ENCODE measurements at places on chromosomes 11 and 22.

DNA sequence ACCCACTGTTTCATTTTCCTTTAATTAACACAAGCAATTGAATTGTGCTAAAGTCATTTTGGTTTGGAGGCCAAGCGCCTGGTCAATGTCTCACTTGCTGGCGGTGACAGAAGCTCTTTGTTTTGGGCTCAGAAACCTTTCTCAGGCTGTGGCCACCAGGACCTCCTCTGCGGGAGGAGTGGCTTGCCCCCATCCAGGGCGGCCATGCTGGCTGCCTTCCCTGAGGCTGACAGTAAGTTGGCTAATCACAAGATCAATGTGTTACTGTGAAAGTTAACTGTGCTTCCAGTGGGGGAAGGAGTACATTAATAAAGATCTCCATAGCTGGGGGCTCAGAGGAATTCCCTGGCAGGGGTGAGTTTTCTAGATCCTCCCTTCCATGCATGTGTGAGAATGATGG, 1074.5 kb downstream of the NTM start:
- no peak for DNase-seq

DNA sequence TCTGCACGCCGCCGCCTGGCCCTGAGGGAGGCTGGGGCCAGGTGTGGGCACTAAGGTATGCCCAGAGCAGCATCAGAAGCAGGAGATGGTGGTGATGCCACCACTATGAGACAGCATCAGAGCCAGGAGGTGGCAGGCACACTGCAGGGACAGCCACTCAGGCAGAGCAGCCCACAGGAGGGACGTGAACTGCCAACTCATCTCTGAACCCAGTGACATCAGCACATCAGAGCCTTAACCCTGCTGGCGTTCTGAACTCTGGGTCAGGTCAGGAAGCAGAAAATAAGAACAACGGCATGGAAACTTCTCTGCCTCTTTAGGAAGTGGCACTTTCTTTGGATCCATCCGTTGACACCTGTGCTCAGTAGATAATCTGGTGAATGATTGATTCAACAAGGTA, 14.7 kb upstream of the IFT27 start:
- DNase-seq = no peak

GRCh38 chr11:59180168-59180776, 8.3 kb downstream of the DTX4 start:
- no peak for DNase-seq

DNA sequence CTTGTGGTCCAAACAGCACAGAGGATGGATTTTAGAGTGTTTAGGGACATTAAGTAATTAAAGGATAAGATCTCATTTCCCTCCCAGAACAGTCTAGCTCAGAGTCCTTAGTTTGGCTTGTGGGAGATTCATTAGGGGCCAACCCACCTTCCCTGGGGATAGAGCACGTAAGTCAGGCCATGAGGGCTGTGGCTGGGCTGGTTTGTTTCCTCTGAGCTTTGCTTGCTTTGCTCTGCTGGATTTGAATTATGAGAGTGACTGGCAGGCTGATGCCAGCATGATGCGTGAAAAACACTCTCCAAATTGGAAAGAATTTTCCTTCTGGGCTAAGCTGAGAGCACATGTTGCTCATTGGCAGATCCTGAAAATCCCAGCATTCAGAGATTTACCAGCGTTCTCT, 84.7 kb upstream of the HEPHL1 start:
- no peak for DNase-seq

DNA sequence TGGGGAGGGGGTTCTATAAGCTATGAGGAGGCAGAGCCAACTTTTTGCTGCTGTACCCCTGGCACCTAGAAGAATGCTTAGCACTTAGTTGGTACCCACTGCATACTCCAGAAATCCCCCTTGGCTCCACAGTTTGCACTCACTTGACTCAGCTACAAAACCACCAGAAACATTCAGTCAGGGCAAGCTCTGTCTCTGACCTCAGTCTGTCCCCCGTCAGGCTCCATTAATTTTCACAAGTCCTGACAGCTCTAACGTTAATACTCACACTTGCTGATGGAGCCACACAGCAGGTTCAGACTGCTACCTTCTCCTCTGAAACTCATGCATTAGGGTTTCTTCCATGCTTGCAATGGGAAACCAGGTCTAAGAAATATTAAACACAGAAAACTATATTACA, 81.7 kb downstream of the MPPED2 start:
- no peak for DNase-seq

- DNase-seq = no peak
These were observed 457.0 kb downstream of the NTM start for GRCh38 chr11:131827430-131827829.

GRCh38 chr11:43035086-43035485, 276.7 kb upstream of the API5 start:
- no peak for DNase-seq

DNA sequence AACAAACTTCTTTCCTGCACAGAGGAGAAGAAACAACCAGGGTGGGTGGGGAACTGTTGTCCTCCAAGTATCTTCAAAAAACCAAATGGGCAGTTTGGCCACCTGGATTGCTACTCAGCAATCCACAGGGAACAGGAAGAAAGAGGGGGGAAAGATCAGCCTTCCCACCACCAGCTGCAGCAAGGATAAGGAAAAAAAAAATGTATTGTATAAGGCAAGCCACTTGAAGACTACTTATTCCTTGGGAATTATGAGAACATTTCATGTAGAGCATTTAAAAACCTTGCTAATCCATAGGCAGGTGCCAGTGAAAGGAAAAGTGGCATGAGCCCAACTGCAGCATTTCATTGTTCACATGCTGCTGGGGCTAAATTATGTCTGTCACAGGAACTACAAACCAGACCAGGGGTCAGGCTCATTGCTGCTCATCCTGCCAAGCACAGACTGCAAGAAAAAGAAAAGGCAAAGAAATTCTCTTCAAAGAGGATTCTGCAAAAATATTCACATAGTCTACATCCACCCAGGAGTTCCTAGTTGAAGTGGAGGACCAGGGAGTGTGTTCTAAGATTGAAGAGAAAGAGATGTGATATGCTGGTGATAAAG, 2.2 kb downstream of the RAB30 start:
- DNase-seq = no peak

DNA sequence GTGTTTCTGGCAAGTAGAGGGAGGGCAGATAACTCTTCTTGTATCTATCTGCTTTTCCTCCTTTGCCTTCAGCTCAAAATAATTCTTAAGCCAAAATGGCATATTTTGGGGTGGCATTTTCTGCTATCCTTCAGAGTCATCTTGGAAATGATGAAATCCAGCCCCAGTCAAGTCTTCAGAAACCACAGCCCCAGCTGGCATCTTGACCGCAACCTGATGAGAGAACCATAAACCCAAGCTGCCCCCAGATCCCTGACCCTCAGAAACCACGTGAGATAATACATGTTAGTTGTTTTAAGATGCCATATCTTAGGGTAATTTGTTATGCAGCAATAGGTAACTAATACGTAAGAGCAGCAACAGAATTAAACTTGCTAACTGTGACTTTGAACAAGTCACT, 15.1 kb upstream of the PAMR1 start:
- DNase-seq = no peak

DNA sequence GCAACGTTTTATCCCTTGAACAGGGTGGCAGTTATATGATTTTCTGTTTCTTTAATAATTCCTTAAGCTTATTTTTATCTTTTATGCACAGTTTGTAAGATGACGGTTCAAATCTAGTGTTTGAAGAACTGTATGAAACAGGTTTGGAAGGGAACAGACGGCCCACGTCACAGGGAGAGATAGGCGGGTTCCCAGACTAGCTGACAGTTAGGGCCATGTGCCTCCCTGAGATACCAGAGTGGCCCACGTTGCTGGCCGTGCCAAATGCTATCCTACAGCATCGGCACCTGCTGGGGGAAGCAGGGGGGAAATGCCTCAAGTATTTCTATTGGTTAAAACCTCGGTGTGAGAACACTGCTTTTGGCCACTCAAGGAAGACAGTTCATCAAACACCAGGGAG, 50.2 kb upstream of the BID start:
- no peak for DNase-seq

- DNase-seq = no peak
These were observed 1656.9 kb upstream of the RAG2 start for GRCh38 chr11:38254913-38255312.

DNA sequence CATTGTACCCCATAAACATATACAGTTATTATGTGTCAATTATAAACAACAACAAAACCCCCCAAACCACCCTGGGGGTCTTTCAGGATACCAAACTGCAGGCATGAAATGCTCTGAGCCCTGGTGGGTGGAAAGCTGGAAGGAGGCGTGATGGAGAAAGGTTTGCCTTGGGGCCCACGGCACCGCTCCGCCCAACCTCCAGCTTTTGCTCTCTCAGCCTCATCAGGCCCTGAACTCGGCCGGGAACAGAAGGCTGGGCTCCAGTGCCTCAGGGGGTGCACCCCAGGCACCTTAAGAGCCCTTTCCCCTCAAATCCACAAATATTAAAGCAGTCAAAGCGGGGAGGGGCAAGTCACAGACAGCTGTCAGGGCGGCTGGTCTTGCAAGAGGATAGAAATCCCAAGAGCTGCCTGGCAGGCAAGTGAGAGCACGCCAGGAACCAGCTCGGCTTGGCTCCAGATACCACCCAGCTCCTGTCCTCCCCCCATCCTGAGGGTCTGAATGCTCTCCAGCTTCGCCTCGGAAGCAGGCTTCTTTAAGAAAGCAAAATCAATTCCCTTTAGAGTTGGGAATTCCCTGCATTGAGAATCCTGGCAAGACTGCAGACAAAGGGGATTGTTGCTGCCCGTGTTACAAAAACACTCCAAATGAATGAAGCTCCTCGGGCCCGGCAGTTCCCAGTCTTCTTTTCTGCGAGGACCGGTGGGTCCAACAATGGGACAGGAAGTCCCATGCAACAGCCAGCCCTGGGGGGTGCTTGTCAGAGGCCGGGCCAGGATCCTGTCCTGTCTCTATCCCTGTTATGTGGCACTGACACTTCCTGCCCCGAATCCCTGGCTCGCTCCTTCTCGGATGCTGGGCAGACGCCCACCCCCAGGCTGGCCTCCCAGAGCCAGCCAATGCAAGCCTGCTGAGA, 80.8 kb downstream of the NAT10 start:
- no peak for DNase-seq

- no peak for DNase-seq
These were observed 28.7 kb downstream of the OTOG start for GRCh38 chr11:17575431-17576425.

DNA sequence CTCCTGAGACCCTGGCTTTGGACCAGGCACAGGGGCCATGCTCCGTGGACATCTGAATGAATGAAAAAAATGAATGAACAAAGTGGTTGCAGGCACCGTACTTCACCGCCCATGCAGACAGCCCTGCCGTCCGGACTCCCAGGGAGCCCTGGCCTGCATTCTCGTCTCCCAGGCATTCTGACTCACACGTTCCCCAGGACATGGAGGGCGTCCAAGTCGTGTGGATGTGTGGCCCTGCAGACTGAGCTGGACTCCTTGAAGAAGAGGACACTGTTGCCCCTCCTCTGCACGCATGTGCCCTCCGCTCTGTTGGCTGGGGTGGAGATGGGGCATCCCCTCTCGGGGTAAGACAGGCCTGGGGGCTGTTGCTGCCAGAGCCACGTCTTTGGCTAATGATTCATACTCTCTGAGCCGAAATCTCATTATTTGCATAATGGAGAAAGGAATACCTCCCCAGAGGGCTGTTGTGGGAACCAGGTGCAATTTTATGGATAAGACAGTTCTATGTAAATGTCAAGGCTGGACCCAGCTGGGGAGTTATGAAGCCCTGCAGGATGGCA, 49.7 kb downstream of the RTL6 start:
- DNase-seq = no peak

GRCh38 chr11:86144846-86145245, 76.0 kb upstream of the PICALM start:
- DNase-seq = no peak

- no peak for DNase-seq
These were observed 33.3 kb downstream of the PRDM11 start for GRCh38 chr11:45179686-45180178.

- no peak for DNase-seq
These were observed 559 bp downstream of the RANBP1 start for GRCh38 chr22:20116376-20116950.

DNA sequence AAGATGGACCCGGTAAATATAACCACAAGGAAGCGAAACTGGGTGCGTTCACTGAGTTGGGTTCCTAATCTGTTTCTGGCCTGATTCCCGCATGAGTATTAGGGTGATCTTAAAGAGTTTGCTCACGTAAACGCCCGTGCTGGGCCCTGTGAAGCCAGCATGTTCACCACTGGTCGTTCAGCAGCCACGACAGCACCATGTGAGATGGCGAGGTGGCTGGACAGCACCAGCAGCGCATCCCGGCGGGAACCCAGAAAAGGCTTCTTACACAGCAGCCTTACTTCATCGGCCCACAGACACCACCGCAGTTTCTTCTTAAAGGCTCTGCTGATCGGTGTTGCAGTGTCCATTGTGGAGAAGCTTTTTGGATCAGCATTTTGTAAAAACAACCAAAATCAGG, 74.4 kb downstream of the NCAPD3 start:
- no peak for DNase-seq

- no peak for DNase-seq
These were observed 312.8 kb downstream of the OPCML start for GRCh38 chr11:133219543-133219942.

DNA sequence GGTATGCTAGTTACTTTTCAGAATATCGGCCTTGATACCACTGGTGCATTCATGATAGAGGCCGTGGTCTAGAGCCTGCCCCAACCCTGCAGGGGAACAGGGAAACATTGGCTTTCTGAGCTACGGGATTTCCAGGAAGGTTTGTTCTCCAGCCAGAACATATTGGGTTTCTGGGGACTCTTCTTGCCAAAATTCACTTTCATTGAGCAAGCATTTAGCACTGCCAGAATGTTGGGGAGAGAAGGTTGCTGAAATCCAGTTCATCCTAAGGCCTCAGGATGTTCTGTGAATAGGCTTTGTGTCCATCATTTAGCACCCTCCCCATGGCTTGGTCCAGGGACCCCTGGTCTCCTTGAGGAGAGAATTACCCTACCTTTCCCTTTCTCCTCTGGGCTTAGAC, 36.7 kb downstream of the DRG1 start:
- DNase-seq = no peak

DNA sequence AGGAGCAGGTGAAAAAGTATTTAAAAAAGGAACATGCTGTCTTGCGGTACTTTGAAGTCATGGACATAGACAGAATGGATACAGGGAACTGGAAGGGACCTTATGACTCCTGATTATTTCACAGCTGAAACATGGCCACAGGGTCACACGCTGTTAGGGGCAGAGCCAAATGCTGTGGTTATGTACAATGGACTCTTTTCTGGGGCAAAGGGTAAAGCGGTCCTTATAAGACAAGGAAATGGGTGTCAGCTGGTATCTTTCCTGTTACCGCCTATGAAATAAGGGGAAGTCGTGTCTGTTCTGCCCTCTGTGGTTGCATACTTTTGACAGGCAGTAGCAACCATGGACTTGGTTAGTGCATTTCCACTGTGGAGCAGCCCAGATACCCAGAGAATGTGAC, 12.8 kb upstream of the ST14 start:
- DNase-seq = no peak

All from activated CD4-positive, alpha-beta T cell treated with anti-CD3 and anti-CD28 coated beads for 24 hours (primary cell).